ENCODE measurements at places on chromosomes 6 and 20.

GRCh38 chr20:48657426-48658197 lies 170.2 kb downstream of the PREX1 start:
- DNase-seq: peak; percentile 76

GRCh38 chr6:77036400-77036799 lies 426.9 kb downstream of the HTR1B start:
- DNase-seq: no peak

DNA sequence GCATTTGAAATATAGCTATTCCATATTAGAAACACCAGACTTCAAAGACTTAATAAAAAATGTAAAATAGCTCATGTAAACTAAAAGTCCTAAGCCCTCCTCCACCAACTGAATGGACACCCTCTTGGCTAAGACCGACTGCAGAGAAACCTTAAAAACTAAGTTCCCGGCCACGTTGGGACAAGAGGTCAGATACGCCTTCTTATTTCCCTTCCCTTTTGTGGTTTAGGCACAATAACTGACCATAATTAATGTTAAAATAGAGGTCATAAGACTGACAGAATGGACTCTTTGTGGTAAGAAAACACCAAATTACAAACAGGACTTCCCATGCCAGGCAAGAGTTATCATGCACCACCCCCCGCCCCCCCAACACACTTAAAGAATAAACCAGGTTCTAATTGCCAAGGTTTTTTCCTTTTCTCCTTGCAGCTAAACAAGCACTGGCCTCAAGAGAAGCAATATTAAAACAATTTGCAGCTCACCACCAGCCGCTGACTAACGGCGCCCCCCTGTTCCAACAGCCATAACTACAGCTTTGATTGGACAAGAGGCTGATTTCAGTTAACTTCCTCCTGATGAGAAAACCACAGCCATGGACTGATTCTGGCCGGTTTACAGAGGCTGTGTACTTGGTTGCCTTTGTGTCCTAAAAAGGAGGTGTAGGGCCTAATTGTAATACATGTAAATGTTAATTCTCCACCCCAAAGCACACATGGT lies 10.7 kb upstream of the LAMP5 start:
- DNase-seq: no peak

- peak; percentile 72 for DNase-seq
Measured at GRCh38 chr20:45347936-45348778, at the start of gene SDC4. Gene SDC4 (minus strand): TSS chr20:45348424. CDS start chr20:45348384, 40 bp downstream.

DNA sequence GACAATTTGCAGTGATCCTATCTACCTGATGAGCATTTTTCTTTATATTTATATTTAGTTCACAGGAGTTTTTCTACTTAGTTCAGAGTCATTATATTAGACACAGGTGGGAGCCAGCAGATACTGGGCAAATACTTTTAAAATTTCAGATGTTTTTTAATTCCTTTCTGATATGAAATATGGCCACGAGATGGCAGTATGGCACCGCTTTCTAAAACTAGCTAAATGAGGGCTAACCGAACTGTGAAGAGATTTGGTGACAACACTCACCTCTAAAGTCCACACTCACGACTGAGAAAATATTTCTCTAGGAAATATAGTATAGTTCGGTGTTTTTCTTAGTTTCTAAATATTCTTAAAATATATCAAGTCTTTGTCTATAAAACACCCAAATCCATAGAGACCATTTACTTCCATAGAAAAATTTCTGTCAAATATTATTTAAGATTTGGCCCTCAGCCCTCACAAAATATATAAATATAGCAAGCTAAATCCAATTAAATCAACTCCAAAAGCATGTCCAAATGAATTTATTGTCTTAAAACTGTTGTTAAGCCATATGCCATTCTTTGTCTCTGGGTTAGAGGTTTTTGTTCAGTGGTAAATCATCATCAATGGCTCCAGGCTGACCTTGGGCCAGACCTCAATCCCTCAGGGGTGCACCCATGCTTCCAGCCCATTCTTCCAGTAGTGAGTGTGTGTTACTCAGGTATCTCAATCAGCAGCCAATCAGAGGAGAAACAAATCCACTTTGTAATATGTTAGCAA lies 63.6 kb downstream of the HUS1B start:
- peak; percentile 76 for DNase-seq

DNA sequence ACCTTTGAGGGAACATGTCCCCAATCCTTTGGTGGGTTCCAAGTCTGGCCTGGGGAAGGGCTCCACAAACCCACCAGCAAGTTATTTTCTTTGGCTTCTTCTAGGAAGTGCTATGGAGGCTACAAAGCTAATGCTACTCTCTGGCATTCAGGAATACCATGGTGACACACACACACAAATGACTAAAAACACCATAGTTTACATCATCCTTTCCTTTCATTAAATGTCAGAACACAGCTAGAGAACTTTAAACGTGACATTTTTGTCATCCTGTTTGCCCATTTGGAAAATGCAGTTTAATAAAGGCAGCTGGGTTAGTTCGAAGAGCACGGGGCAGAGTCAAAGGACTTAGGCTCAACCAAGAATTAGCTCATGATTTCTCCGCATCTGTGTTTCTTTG lies 40.2 kb upstream of the PROKR2 start:
- DNase-seq: no peak

- DNase-seq: no peak
Measured at GRCh38 chr6:85078058-85078457, 313.7 kb upstream of the TBX18 start.

- no peak for DNase-seq
Measured at GRCh38 chr20:10576411-10577090, 97.2 kb downstream of the JAG1 start.

GRCh38 chr6:46706464-46706863 lies 18.8 kb downstream of the TDRD6 start:
- DNase-seq: no peak

All from CD4-positive, alpha-beta T cell treated with Interleukin-21 for 1 hour (primary cell).